ENCODE measurements at places on chromosomes 1 and 21.
A peak's percentile ranks its signal among the peaks of the same experiment; 100 is the strongest.

DNA sequence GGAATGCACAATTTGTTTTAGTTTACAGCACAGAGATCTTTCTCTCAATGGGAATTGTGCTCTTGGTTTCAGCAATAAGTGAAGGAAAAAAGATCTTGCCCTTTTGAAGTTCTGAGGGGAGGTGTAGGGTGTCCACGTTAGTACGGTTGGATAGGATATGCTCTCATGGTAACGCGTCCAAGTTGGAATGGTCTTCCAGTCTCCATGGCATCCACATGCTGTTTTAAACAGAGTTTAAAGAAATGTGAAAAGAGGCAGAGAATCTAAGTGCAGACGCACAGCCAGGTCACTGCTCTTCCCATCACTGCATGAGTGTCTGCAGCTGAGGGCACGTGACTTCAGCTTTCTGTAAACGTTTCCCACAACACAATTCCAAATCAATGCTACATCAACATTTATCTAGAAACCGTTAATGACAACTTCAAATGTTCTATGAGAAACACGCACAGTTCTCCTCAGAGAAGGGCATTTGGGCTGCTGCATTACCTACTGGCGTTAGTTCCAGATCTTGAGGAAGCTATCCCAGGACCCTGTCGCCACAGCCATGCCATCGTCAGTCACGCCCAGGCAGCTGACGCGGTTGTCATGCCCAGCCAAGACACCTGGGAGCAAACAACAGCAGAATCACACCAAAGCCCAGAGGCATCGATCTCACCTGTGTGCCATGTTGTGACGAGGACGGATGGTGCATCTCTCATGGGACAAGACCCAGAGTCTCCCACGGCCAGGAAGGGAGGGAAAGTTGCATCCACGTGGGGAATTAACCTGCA is 8.8 kb upstream of the NADK start:
- no peak for DNase-seq

DNA sequence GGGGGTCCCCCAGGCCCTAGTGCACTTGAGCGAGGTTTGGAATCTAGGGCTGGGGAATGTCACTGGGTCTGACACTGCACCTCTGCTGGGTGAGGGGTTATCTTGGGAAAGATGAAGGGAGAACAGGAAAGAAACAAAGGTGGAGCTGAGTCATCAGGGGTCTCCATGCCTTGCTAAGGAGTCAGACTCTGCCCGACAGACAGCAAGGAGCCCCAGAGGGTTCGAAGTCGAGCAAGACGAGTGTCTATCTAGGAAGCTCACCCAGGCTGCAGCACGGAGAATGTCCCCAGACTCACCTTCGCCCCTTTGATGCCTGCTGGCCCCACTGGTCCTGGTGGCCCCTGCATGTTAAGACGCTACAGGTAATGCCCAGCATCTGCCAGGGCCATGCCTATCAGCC is 18.0 kb downstream of the COL16A1 start:
- DNase-seq = no peak

DNA sequence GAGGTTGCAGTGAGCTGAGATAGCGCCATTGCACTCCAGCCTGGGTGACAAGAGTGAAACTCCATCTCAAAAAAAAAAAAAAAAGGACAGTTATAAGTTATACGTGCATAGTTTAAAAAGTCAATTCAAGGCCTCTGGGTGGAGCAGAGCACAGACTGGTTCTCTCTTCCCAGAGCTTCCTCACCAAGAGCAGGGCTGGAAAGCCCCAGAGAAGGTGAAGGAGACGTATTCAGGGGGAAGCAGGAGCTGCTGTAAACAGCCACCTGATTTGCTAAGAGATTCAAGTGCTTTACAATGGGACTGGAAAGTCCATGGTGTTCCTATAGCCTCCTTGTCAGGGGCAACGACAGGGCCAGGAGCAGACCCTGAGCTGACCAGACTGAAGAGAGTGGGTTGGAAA is 85.0 kb upstream of the LYST start:
- DNase-seq = peak; percentile 8

- no peak for DNase-seq
Measured at GRCh38 chr1:198798923-198799386, 160.1 kb downstream of the PTPRC start.

GRCh38 chr1:84968101-84968500 is 28.8 kb downstream of the MCOLN2 start:
- DNase-seq = no peak

GRCh38 chr21:24903994-24904635 is 703.2 kb downstream of the MRPL39 start:
- no peak for DNase-seq

- peak; percentile 35 for DNase-seq
Measured at GRCh38 chr1:31112266-31112935, 46.9 kb upstream of the PUM1 start.

GRCh38 chr1:24506691-24507381 is 4.2 kb downstream of the RCAN3 start:
- DNase-seq = no peak

GRCh38 chr21:40902299-40902698 is 55.3 kb upstream of the DSCAM start:
- DNase-seq = no peak

GRCh38 chr1:31951276-31951675 is 13.1 kb upstream of the PTP4A2 start:
- DNase-seq = no peak

DNA sequence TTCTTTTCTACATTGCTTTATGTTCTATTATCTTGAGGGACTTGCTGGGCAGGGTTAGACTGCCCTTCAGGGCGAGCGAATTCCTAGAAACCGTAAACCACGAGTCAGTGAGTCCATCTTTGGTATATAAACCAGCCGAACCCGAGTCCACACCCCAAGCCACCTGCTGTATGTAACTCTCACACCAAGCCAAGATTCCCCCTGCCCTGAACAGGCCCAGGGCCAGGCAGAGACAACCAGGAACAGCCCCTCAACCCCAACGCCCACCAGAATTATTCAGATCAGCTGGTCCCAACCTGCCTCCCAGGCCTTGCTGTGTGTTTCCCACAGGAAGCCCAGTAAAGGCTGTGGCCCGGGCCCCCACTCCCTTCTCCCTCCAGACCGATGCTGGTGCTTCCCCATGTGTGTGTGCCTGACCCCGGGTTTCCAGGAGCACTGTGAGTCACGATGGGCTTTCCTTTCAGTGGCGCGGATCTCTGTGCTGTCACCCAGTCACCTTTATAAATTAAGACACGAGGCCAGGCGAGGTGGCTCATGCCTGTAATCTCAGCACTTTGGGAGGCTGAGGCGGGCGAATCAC is 17.1 kb downstream of the KIF17 start:
- DNase-seq = no peak

GRCh38 chr1:17075470-17076255 is 21.8 kb upstream of the SDHB start:
- DNase-seq = peak; percentile 51

DNA sequence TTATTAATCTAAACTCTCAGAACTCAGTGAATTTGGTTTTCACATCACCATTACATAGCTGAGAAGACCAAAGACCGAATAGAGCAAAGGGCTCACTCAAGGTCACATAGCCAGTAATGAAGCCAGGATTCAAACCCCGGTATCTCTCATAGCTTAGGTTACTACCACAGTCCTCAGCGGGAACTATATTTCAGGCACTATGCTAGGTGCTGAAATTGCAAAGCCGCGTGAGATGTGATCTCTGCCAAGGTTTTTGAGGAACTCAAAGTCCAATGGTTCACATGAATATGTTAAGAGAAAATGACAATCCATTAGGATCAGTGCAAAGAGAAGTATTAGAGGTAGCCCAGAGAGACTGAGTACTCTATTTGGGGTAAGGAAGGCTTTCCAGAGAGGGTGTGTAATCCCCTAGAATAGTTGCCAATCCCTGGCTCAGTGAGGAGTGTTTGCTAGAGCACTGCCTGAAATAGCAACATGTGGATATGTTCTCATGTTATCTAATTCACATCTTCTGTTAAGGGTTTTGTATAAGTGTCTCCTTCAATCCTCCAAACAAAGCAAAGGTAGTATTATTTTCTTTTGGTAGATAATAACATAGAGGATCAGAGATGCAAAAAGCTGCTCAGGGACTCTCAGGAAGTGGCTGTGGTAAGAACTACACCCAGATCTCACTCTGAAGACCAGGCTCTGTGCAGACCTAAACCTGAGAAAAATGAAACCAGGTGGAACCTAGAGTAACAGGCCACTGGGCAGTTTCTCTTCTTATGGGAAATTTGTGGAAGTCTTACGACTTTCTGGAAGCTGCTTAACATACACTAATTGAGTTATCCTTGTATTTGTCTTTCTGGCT is 93.1 kb upstream of the C8B start:
- no peak for DNase-seq

DNA sequence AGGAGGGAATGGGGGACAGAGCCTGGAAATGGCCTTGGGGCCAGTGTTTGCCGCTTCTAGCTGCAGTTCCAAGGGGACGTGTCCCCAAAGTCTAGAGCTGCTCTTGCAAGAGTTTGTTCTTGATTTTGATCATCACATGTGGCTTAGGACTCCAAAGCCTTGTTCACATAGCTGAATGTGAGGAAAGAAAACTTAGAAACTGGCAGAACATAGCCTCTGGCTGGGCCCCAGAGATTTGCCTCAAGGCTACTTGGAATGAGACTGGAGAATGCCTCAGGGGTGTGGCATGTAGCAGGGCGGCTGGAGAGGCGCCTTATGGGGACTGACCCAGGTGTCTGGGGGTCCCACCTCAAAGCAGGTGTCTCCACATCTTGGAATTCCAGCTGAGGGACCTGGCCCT is 2.3 kb downstream of the PDXK start:
- DNase-seq = no peak

DNA sequence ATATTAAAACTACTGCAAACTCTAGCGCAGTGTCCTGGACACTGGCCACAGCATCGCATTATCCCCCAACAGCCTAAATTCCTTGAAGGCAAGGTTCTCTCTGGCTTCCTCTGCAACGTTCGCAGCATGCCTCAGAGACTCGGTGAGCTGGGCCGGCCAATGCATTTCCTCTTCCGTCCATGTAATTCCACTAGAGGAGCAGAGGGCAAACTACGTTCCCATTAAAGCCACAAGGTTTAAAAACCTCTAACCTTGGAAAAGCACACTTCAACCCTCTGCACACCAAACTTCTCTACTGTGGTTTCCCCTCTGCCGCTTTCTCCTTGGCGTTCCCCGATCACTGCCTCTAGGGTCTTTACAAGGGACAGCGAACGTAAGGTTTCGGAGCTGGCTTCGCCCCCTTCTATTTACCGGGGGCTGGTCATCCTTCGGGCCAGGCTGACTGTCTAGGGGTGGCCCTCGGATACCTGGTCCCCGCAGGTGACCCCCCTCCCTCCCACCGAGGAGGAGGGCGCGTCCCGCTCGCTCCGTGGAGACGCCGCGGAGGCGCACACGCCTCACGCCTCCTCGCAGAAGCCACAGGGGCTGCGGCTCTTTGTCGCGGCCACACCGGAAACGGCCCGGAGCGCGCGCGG is 456 bp upstream of the SMYD2 start:
- peak; percentile 59 for DNase-seq

GRCh38 chr1:84467298-84467697 is 11.8 kb upstream of the RPF1 start:
- DNase-seq = no peak

DNA sequence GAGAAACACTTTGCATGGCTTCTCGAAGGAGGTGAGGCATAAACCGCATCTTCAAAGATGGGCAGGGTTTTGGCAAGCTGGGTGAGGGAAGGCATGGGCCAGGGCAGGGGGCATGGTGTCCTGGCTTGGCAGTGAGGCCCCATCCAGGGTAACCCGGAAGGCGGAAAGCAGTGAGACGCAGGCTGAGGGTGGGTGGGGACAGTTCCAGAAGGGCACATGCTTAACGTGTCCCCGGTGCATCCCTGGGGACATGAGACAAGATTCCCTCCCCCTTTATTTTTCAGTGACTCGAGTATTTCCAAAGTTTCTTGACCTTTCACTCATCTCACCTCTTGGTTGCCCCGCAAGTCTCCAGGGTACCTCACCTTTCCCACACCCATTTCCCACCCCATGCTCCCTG is 122.8 kb upstream of the SLC25A33 start:
- no peak for DNase-seq

- DNase-seq = no peak
Measured at GRCh38 chr1:6538956-6539355, 15.4 kb downstream of the NOL9 start.

GRCh38 chr1:225909477-225909876 is 14.6 kb downstream of the PYCR2 start:
- no peak for DNase-seq

DNA sequence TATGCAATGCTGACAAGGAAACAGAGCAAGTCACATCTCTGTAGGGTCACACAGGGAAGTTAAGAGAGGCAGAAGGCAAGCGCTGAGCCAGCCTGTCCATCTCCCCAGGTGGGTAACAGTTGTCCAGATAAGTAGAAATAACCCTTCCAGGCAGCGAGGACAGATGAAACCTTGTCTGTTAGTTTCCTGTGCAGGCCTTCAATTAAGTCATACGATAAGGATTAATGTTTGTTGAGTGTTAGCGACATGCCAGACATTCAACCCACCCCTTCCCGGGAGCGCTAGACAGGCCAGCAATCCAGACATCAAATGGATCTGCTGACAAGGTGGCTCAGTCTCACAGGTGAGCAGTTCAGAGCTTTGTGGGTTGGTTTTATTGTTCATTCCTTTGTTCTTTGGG is 221.5 kb upstream of the FMN2 start:
- no peak for DNase-seq

- DNase-seq = no peak
Measured at GRCh38 chr1:7681401-7681800, 89.7 kb upstream of the VAMP3 start.

- no peak for DNase-seq
Measured at GRCh38 chr1:233597489-233597901, 16.4 kb upstream of the KCNK1 start.

DNA sequence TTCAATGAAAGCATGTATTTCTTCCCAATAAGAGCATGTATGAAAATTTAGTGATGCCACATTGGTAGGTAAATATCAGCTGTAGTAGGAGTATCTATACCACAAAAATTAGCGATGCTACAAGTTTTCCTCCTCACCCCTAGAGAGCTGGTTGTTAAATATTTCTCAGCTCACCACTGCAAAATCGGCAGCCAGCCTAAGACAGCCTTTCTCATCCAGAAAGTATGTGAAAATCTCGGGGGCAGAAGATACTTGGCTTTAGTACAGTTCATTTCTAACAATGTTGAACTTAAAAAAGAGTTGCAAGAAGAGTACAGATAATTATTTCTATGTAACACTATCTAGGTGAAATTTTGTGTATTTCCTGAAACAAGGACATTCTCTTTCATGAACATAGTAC is 235.4 kb downstream of the TPR start:
- DNase-seq = no peak

DNA sequence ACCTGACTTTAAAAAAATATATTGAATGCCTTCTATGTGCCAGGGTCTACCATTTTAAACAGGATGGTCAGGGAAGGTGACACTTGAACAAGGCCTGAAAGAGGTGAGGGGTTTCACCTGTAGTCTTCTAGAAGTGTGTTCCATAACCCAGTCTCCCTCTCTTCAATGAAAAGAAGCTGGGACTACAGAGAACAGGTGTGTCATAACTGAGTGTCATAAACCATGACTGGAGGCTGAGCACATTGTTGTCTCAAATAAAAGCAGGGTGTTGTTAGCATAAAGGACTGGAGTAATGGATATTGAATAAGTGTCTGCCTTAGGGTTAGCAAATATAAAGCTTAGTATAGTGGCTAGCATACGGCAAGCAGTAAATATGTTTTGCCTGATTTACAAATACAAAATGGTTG is 65.4 kb downstream of the SYDE2 start:
- peak; percentile 31 for DNase-seq

GRCh38 chr1:54378157-54378873 is 27.9 kb downstream of the SSBP3 start:
- DNase-seq = no peak

Data from colonic mucosa (tissue), 4 donors.